ENCODE measurements at places on chromosomes 1 and 21.

DNA sequence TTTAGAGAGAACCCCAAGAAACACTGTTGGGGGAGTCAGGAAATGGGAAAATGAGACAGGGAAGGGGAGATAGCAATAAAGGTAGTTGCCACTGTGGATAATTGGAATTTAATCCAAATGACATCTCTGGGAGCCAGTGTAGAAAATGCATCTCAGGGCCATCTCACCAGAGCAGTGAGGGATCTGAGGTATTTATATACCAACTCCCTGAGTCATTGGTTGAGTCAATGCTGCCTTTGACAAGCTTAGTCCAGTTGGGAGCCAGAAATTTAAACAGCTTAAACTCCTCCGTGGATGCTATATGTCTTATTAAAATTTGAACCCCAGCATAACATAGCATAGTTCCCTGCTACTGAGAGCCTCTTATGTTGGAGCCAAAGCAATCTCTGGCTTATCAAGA, 140.3 kb downstream of the SLC30A10 start:
- no peak for DNase-seq

DNA sequence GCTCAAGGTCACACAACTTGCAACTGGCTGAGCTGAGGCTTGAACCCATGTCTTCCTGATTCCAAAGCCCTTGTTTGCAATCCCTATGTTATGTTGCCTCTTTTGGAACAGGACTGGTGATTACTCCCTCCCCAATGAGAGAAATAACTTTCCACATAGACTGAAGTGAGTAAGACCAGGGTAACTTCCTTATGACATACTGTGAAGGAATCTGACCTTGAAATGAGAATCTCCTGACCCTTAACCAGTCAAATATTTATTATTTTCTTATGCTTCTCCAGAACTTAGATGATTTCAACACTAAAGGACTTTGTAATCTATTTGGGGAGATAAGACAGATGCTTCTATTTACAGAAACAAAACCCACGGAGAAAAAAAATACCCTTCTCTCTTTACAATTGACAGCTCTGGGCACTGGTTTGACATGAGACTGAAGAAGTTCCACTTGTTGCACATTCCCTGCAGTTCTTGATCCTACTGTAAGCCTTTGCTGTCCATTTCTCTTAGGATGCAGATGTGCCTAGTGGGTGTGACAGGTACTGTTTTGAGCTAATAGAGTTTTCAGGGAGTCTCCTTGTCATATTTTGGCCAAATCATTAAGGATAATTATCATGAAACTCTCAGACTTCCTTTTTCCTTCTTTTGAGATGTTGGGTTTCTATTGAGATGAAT, 3.9 kb upstream of the RPTN start:
- DNase-seq = no peak

DNA sequence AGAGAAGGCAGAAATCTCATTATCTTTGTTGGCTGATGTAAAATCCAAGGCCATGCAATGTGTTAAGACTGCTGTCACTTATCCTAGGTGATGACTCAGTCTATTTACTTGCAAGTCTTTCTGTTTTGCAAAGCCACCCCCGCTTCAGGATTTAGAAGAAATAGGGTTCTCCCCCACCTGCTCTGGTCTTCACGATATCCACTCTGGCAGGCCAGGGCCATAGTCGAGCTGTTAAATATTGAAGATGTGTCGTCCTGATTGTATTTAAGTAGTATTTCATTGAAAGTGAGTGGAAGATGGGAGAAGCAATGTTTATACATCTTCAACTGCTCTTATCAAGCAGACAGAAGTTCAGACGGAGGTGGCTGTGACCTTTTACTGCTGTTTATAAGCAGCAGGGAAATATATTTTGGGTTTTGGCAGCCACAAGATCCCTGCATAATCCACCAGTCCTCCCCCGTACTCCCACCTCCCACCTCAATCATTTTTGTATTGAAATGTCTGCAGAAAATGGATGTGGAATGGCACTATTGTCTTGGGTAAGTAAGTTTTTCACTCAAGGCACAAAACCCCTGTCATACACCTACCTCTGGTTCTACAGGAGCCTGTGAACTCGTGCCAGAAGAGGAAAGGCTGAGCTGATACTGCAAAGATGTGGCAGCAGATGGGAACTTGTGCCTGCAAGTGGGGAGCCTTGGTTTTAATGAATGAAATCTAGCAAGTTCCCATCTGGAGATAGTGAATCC, 117.4 kb downstream of the MRPS6 start:
- DNase-seq = no peak

DNA sequence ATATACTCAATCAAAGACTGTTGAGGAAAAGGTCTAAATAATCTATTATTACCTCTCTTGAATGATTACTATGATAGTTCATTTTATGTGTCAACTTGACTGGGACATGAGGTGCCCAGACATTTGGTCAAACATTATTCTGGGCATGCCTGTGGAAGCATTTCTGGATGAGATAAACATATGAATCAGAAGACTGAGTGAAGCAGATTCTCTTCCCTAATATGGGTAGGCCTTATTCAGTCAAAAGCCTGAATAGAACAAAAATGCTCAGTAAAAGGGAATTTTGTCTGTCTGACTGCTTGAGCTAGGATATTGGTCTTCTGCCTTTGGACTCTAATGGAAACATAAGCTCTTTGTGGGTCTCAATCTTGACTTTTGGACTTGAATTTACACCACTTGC, 73.3 kb upstream of the SOX13 start:
- DNase-seq = no peak

DNA sequence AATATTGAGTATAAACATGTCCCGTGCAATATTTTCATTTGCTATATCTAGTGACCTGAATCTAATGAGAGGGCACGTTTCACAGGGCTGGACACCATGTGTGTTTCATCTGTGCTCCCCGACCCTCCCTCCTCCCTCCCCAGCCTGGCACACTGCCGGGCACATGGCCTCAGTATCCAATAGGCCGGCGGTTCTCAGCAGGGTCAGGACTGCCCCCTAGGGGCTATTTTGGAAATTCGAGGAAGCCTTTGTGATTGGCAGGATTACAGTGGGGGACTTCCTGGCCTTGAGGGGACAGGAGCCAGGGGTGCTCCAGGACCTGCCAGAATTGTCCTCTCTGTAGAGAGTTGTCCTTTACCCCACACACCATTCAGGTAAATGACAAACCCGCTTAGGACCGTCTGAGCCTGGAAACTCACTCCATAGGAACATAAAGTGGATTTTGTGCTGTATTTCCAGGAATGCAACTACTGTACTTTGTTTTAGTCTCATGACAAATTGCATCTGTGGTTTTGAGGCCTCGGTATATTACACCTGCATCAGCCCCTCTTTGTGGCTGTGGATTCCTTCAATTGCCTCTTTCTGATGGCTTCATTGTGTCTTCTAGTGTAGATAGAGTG, 109.5 kb upstream of the SIM2 start:
- peak; percentile 60 for DNase-seq

- DNase-seq = no peak
These were observed 195.2 kb upstream of the JUN start for GRCh38 chr1:58979086-58979485.

DNA sequence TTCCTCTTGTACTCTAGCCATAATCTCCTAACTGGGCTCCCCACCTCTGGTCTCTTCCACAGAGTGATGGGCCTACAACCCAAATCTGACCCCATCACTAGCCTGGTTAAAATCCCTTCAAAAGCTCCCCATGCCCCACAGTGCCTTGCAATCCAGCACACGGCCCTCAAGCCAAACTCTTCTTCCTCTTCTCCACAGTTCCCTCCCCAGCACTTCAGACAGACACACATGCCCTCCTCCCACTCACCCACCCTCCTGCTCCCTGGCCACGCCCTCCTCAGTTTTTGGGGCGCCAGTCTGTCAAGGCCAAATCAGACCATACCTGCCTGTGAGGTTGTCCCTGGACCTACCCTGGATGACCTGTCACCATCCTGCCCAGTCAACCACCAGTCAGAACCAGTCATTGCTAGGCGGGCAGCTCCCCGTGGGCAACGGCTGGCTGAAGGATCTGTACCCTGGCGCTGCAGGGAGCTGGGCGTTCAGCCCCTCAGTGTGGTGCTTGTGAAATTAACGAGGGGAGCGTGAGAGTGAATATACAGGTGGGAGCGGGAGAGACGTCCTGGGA, 753 bp downstream of the C1orf210 start:
- DNase-seq = no peak

- DNase-seq = no peak
These were observed 22.0 kb downstream of the PIGM start for GRCh38 chr1:160009801-160010200.

DNA sequence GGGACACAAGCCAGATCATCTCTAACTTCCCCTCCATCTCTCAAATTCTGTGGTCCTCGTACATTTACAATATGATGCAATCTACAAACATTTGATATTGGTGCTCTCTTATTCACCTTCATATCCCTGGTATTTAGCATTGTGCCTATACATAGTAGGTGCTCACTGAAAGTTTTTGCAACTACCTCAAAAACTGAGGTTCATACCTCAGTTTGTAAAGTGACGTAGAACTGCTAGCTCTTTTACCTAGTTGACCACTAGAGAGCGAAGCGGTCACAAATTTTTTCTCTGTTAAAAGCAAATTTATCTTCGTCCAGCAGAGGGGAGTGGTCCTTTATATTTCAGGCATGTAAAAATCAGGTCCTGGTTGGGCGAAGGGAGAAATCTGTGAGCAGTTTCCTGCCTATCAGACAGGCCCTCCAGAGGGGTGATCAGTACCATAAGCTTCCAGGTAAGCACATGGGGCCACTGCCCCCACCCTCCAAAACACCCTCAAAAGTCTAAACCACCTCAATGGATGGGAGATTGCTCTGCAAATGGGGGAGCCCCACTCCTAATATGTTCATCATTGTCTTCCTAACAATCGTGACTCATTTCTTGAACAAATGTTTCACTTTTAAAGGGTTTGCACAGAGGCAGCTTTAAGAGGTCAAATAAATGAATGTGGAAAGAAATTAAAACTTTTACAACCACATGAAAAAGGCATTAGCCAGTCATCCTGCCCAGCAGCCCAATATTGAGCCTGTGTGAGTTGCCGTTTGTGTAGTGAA, 10.6 kb upstream of the HLCS start:
- DNase-seq = peak; percentile 23

DNA sequence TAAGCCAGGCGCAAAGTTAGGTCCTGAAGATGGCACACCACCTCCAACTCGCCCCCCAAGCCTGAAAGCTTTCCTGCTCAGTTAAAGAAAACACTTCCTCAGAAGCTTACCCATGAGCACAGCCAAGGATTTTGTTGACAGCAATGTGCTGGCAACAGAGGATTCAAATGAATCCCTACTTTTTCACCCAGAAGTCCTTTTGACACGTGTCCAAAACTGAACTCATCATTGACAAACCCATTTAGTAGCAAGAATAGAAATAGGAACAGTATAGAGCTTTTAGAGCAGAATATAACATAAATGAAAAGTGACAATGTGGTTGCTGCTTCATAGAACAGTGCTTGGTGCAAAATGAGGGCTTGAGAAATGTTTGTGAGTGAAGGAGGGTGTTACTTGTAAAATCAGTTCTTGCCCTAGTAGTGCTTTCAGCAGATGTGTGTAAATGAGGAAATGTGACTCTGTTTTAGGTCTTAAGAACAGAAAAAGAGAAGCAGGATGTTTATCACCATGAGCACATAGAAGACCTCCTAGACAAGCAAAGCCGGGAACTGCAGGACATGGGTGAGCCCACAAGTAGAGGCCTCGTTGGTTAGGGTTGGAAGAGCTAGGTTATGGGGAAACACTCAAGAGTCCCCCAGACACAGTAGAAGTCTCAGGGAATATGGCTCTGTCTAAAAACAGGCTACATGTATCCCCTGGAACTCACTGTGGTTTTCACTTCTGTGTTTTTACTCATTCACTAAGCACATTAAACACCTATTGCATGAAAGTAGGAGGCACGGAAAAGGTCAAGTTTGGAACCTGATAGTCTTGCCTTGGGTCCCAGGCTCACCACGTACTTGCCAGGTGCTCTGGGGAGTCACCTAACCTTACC, 48.6 kb upstream of the TMEM125 start:
- DNase-seq = no peak

GRCh38 chr1:8015809-8016165, 10.3 kb downstream of the ERRFI1 start:
- no peak for DNase-seq

DNA sequence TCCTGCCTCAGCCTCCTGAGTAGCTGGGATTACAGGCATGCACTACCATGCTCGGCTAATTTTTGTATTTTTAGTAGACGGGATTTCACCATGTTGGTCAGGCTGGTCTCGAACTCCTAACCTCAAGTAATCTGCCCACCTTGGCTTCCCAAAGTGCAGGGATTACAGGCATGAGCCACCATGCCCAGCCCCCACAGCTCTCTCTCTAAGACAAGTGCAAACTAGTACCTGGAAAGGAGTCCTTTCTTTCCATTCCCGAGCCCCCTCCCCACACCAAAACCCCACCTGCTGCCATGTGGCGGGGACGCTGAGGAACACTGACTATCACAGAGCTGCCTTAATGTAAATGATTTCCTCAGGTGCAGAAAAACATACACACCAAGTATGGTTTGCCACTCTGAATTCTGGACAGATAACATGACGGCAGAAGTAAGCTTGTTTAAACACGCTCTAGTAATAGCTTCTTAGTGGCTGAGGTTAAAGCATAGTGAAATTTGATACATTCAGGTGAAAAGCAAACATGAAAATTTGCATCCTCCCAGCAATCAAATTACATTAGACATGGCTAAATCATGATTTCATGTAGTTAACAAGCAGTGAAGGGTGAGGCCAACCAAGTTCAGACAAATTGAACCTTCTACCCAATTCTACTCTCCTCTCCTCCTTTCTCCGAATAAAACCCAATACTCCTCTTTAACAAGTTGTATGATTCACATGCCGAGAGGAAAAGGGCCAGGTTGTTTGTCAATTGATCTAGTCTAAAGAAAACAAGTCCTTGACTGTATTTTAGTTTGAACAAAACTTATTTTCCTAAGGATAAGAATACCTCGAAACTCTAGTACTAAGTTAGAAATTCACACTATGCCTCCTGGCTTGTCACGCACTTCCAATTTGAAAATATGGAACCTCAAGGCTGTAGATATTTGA, 19.8 kb downstream of the ERRFI1 start:
- DNase-seq = no peak

DNA sequence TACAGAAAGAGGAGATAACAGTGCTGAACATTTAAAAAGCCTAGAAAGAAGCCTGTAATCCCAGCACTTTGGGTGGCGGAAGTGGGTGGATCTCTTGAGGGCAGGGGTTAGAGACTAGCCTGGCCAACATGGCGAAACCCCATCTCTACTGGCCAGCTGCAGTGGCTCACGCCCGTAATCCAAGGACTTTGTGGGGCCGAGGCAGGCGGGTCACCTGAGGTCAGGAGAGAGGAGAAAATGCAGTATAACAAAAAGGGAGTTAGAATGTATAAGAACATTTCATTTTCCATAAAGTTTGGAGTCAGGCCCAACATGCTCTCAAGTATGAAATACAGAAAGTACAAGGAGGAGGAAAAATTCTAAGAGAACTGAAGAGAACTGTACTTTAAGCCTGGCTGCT, 134.5 kb downstream of the SMYD3 start:
- DNase-seq = no peak

GRCh38 chr1:27090911-27091310, 64.0 kb downstream of the SLC9A1 start:
- DNase-seq = no peak

- DNase-seq = no peak
These were observed 39.4 kb upstream of the CD55 start for GRCh38 chr1:207282058-207282457.

All from hematopoietic multipotent progenitor cell treated with erythropoietin and hydrocortisone succinate and interleukin-3 and kit ligand, for 15 days (in vitro differentiated cells).